Motor neuron (in vitro differentiated cells): ENCODE measurements at places on chromosomes 13 and 19. TPM values are rescaled to one million over a fixed set of nuclear protein-coding genes. Genes with fewer than 3 reads are reported as not detected.

GRCh38 chr13:113863524-113864272 is at the start of gene GAS6:
GAS6 (minus strand) TSS chr13:113864076; CDS start chr13:113863920, 156 bp downstream.
- ATAC-seq = peak; percentile 75

DNA sequence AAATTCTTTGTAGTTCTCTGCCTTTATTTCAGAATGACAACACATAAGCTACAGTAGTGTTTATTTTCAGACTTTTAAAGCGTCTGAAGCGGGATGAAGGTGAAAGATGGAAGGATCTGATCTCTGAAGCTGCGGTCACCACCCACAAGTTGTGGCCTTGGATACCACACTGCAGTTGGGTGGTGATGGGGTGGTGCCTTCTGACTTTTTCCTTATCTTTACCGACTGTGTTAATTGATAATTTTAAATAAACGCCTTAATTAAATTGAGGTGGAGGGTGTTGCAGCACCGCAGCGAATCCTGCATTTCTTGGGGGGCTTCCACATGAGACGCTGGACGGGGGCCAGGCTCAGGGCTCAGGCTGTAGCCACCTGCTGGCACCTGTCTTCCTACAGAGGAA is 1.3 kb downstream of the TFDP1 start:
- ATAC-seq = no peak

DNA sequence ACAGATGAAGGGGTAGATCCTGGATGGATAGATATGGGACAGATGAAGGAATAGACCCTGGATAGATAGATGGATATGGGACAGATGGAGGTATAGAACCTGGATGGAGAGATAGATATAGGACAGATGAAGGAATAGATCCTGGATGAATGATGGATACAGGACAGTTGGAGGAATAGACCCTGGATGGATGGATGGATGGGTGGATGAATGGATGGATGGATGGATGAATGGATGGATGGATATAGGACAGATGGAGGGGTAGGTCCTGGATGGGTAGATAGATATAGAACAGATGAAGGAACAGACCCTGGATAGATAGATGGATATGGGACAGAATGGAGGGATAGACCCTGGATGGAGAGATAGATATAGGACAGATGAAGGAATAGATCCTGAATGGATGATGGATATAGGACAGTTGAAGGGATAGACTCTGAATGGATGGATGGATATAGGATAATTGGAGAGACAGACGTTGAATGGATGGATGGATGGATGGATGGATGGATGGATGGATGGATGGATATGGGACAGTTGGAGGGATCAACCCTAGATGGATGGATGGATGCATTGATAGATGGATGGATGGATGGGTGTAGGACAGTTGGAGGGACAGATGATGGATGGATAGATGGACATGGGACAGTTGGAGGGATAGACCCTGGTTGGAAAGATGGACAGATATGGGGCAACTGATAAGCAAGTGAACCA is 23.3 kb upstream of the EMP3 start:
- ATAC-seq = no peak

DNA sequence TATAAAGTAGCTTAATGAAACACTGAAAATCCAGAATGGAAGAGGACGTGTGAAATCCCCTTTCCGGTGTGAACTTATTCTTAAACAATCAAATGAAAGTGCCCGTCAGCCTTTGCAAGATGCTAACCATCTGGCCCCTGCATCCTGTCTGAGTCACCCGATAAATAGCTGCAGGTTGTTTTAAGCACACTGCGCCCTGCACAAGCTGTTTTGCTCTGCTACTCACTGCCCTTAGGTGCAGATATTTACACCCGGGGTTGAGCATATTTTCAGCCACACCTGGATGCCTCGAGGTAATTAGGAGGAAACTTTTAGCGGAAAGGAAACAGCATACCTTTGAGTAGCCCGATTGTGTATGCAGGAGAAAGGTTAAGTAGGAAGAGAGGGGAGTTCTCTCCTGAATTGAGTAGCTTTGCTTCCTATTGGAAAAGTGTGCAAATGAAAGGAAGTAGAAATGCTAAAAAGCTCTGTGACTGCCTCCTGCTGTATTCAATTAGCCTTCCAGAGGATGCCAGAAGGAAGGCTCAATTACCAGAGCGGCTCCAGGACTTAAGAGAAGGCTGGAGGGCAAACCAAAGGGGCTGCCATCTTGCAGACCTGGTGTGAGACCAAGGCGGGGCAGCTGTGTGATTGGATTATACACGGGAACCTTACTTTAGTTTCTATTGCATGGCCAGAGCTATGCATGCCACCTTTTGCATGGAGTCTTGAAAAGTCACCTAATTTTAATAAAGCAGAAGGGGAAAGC is 42.5 kb downstream of the IRS2 start:
- ATAC-seq = no peak

GRCh38 chr19:38512277-38512676 is 78.8 kb downstream of the RYR1 start:
- ATAC-seq = no peak

DNA sequence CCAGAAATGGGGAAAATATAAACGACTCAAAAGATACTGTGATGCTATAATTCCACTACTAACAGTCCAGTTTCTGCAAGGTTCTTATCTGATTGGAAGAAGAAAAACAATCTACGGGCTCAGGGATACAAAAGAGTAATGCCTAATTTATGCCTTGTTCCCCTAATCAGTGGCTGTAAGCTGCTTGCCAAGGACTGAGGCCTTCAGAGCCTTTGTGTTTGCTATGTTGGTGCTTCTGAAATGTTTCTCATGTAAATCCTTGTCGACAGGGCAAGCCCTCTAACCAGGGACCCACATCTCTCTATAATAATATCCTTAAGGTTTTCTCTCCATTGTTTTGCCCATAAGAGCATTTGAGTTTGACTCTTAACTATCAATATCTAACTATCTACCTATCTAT is 89.7 kb upstream of the CLDN10 start:
- no peak for ATAC-seq

DNA sequence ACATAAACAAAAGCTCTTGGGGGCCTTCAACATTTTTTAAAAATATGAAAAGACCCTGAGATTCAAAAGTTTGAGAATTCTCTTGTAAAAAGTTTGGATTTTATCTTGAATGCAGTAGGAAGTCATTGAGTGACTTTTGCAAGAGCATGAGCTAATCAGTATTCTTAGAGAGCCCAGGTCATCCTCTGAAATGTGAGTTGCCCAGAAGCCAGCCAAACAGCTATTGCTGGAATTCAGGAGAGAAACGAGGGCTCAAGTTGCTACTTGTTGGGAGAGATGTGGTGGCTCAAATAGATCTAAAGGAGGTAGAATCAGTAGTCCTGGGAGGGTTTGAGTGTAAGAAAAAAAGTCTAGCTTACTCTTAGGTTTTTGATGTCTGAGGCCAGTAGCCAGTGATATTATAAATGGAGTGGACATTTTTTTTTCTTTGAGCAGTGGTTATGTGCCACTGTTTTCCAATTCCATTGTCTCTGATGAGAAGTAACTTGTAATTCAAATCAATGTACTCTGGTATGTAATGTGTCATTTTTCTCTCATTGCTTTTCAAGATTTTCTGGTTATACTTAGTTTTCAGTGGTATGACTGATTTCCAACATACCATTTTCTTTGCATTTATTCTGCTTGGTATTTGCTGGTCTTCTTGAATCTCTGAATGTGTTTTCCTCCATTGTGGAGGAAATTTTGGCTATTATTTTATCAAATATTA is 30.7 kb downstream of the LMO7 start:
- ATAC-seq = no peak

GRCh38 chr13:62850331-62850730 is 1434.7 kb upstream of the PCDH20 start:
- ATAC-seq = no peak

DNA sequence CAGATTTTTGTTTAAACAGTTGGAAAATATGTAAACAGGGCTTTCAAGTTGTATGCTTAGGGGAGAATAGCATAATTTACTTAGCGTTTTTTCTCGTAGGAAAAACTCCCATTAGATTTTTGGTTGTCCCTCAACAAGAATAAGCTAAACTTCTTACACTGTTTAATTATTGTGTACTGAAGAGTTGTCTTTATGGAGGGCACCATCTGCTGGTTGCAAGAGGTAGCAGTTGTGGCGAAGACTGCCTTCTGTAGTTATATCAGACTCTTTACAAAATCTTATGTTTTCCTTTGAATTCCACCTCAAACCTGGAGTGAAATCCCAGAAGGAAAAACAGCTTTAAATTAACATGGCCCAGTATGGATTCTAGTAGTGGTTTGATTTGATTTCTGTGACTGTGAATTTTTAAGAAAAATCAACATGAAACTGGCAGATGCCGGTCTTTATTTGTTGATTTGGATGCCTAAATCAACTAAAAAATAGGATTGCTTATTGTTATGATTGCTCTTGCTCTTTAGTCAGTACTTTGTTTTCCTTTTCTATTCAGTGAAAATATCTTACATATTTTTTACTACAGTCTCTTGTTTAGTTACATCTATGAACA is 53.4 kb downstream of the PDS5B start:
- peak; percentile 47 for ATAC-seq

DNA sequence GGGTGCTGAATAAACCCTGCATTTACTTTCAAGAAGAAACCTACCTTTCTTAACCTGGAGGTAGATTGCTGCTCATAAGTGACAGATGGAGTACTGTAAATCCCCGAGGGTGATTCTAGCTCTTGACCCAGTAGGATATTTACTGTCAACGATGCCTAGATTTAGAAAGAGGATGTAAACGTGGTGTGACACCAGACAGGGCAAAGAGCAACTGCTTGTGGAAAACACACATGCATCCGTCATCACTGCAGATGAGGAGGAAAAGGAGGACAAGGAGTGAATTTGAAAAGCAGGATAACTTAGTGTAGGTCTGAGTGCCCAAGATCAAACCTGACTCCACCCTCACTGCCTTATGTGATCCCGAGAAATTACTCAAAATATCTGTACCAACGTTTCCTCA is 9.8 kb upstream of the CLN5 start:
- no peak for ATAC-seq

GRCh38 chr13:71634602-71635443 is 232.2 kb downstream of the DACH1 start:
- peak; percentile 62 for ATAC-seq

GRCh38 chr19:28785971-28786370 is 427.0 kb downstream of the UQCRFS1 start:
- no peak for ATAC-seq

GRCh38 chr19:44025217-44025936 is at the start of gene ZNF222:
ZNF222 (plus strand) TSS chr19:44025379; CDS start chr19:44025437, 58 bp downstream.
- peak; percentile 100 for ATAC-seq

DNA sequence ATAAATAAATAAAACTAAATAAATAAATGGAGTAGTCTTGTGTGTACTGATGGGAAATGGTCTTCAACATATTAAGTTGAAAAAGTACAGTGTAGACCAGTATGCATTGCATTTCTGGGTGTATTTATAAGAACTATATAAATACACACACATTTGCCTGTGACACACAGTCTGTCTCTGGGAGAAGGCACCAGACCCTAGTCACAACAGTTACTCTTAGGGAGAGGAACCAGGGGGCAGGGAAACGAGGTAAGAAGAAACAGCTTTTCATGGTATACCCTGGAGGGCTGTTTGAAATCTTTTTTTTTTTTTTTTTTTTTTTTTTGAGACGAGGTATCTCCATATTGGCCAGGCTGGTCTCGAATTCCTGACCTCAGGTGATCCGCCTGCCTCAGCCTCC is 2.8 kb upstream of the S1PR2 start:
- ATAC-seq = no peak

GRCh38 chr19:23318143-23318542 is 67.9 kb upstream of the ZNF724 start:
- ATAC-seq = no peak

DNA sequence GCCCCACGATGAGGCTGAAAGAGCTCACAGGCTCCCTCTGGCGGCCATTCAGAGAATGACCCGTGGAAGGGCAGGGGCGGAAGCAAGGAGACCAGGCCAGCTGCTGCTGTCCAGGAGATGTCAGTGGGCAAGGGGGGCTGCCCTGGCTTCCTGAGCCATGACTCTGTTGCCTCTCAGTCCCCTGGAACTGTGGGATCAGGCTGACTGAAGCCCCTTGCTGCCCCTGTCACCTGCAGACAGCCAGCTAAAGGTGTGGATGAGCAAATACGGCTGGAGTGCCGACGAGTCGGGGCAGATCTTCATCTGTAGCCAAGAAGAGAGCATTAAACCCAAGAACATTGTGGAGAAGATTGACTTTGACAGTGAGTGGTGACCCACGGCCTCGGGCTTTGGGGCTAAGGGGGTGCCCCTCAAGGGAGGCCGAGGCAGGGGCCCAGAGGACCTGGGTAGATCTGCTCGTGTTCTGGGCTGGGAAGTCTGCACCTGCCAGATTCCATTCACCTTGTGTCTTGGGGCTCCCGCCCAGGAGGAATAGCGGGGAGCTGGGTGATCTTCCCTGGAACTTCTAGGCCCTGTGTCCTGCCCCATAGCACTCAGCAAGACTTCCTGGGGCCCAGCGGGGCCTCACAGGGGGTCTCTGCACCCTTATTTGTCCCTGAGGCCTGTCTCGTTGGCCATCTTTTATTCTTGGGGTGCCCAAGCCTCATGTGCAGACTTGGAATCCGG is 12.5 kb upstream of the ACTN4 start:
- ATAC-seq = peak; percentile 77

- ATAC-seq = peak; percentile 27
Observed at GRCh38 chr19:14023404-14024235, 4.3 kb upstream of the RLN3 start.

DNA sequence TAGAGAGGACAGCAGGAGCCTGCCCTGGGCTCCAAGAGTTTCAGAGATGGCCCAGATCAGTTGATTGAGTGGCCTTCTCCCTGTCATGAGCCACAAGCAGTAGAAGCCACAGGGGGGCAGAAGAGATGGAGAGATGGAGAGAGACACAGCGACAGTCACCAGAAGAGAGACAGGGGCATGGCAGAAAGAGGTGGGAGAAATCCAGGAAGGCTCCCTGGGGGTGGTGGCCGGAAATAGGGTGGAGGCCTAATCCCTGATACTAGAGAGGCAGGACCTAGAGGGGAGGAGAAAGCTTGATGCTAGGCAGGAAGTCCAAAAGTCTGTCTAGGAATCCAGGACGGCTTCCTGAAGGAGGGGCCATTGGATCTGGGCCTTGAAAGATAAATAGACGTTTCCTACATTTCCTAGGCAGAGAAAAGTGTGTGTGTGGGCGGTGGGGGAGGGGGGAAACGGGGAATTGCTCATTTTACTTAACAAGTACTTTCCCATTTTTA is 9.6 kb upstream of the TPM4 start:
- ATAC-seq = peak; percentile 51

The LHB gene
- total RNA-seq = 1.2 TPM in 1 of 2 replicates, not detected in the other

The LILRB4 gene
- total RNA-seq = 0.19 and 1.5 TPM in 2 replicates

The LMTK3 gene
- total RNA-seq = 5.5 and 9.3 TPM in 2 replicates

The JUNB gene
- 69.7 and 70.0 TPM in 2 replicates for total RNA-seq

The ACTMAP gene
- 10.1 and 12.6 TPM in 2 replicates for total RNA-seq

The EDNRB gene
- total RNA-seq = 2.5 and 2.9 TPM in 2 replicates

The MAST3 gene
- total RNA-seq = 3.5 and 4.6 TPM in 2 replicates

The PLPPR3 gene
- total RNA-seq = 0.22 and 1.7 TPM in 2 replicates

The ZNF77 gene
- total RNA-seq = 4.5 and 6.1 TPM in 2 replicates

The KLK3 gene
- 3.0 and 3.2 TPM in 2 replicates for total RNA-seq

The ARHGAP33 gene
- total RNA-seq = 20.1 and 21.6 TPM in 2 replicates

The VAV1 gene
- 0.29 and 0.32 TPM in 2 replicates for total RNA-seq

The TDRD3 gene
- total RNA-seq = 31.3 and 34.1 TPM in 2 replicates
